ENCODE measurements at places on chromosomes 4 and X. TPM values are rescaled to one million over a fixed set of nuclear protein-coding genes. Genes with fewer than 3 reads are reported as not detected.

DNA sequence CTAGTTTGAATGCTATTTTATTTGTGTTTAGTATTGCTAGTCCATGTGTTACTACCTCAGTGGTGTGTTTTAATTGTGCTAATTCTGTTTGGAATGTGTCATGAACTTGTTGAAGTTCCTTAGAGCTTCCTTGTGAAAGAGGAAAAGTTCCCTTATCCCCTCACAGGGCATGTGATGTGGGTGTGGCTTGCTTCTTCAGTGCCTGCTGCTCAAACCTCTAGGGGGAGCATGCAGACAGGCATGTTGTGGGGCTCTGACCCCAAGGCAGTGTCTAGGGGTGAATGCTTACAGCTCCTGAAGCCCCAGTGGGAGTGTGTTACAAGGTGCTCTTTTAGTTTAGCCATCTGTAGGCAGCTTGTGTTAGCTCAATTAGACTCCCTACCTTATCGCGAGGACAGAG lies 86.5 kb downstream of the MAGED4 start:
- H3K27ac ChIP-seq = no peak overlapping the region
- no peak for DNase-seq
- H3K27me3 ChIP-seq = peaks cover 2% of the 10 kb centered on the region
- H3K36me3 ChIP-seq = no peaks in the 10 kb centered on the region
- no peak overlapping the region for H3K4me3 ChIP-seq

DNA sequence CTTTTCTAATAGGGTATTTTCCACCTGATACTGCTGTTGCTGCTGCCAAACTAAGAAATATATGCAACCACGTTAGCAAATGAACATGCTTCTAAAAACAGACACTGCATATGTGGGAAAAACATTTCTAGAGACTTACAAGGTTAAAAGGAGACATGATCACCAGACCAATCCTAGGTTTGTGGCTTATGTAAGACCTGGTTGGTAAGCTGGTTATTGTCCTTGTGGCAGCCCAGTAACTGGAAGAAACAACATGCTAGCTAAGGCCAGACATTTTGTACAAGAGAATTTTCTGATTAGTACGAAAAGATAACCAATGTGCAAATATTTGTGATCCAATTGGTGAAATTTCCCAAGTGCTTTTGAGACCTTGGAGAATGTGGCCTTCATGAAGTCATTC lies 112.0 kb downstream of the AFF2 start:
- no peaks in the 10 kb centered on the region for H3K4me1 ChIP-seq
- DNase-seq = no peak
- H3K36me3 ChIP-seq = no peaks in the 10 kb centered on the region
- no peaks in the 10 kb centered on the region for H3K27me3 ChIP-seq
- H3K4me3 ChIP-seq = no peak overlapping the region

GRCh38 chr4:13562876-13563275 lies 18.6 kb upstream of the NKX3-2 start:
- H3K27me3 ChIP-seq = no peaks in the 10 kb centered on the region
- H3K4me3 ChIP-seq = no peak overlapping the region
- no peak overlapping the region for H3K27ac ChIP-seq
- no peaks in the 10 kb centered on the region for H3K4me1 ChIP-seq
- no peak for DNase-seq

Gene ALG13
- 35.4 TPM for total RNA-seq

Gene TBC1D8B
- 12.1 TPM for total RNA-seq

DNA sequence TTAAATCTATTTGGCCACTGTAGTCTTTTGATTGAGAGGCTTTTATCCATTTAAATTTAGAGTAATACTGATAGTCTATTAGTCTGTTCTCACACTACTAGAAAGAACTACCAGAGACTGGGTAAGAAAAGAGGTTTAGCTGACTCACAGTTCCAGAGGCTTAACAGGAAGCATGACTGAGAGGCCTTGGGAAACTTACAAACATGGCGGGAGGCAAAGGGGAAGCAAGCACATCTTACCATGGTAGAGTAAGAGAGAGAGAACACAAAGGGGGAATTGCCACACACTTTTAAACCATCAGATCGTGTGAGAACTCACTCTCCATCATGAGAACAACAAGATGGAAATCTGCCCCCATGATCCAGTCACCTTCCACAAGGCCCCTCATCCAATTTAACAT lies 410.9 kb downstream of the PDGFC start:
- H3K4me1 ChIP-seq = no peaks in the 10 kb centered on the region
- H3K4me3 ChIP-seq = no peak overlapping the region
- DNase-seq = no peak
- no peak overlapping the region for H3K27ac ChIP-seq

- no peaks in the 10 kb centered on the region for H3K36me3 ChIP-seq
- no peak overlapping the region for H3K27ac ChIP-seq
- no peaks in the 10 kb centered on the region for H3K27me3 ChIP-seq
- H3K4me1 ChIP-seq = no peaks in the 10 kb centered on the region
- no peak for DNase-seq
- H3K4me3 ChIP-seq = no peak overlapping the region
Observed at GRCh38 chr4:171644430-171645057, 168.7 kb upstream of the GALNTL6 start.

- no peaks in the 10 kb centered on the region for H3K36me3 ChIP-seq
- H3K27me3 ChIP-seq = no peaks in the 10 kb centered on the region
- no peak overlapping the region for H3K27ac ChIP-seq
- DNase-seq = no peak
Observed at GRCh38 chr4:141786946-141787345, 150.6 kb downstream of the IL15 start.
